ENCODE measurements at places on chromosomes 6 and 20. TPM values are rescaled to one million over a fixed set of nuclear protein-coding genes. Genes with fewer than 3 reads are reported as not detected.

EYA4 gene
- total RNA-seq: 14.5 TPM

TMEM244 gene
- 0.66 TPM for total RNA-seq

ARMC12 gene
- total RNA-seq: 0.22 TPM

SRMS gene
- total RNA-seq: not detected

NOTCH4 gene
- total RNA-seq: 1.4 TPM

THBD gene
- total RNA-seq: 18.5 TPM

TBC1D7 gene
- total RNA-seq: 14.1 TPM

RIPOR2 gene
- 8.7 TPM for total RNA-seq

MRPS10 gene
- 75.7 TPM for total RNA-seq

ENPP4 gene
- 2.4 TPM for total RNA-seq

CD93 gene
- 1.00 TPM for total RNA-seq

CFAP61 gene
- total RNA-seq: 0.22 TPM

SRPK1 gene
- total RNA-seq: 111 TPM

ETV7 gene
- 0.22 TPM for total RNA-seq

SERINC3 gene
- total RNA-seq: 124 TPM

BPIFB1 gene
- total RNA-seq: not detected

VEGFA gene
- 200 TPM for total RNA-seq

NOX3 gene
- not detected for total RNA-seq

SPINT3 gene
- total RNA-seq: not detected

CCDC170 gene
- total RNA-seq: 1.6 TPM

NRSN1 gene
- not detected for total RNA-seq

CTAGE9 gene
- not detected for total RNA-seq

RHAG gene
- total RNA-seq: not detected

ENPP1 gene
- total RNA-seq: 31.9 TPM

MYBL2 gene
- total RNA-seq: 16.8 TPM

MYB gene
- 0.12 TPM for total RNA-seq

PHF3 gene
- 74.9 TPM for total RNA-seq

HEY2 gene
- not detected for total RNA-seq

GMDS gene
- total RNA-seq: 11.8 TPM

All from uterine smooth muscle cell (primary cell).